ENCODE measurements at places on chromosomes 16 and 17.

DNA sequence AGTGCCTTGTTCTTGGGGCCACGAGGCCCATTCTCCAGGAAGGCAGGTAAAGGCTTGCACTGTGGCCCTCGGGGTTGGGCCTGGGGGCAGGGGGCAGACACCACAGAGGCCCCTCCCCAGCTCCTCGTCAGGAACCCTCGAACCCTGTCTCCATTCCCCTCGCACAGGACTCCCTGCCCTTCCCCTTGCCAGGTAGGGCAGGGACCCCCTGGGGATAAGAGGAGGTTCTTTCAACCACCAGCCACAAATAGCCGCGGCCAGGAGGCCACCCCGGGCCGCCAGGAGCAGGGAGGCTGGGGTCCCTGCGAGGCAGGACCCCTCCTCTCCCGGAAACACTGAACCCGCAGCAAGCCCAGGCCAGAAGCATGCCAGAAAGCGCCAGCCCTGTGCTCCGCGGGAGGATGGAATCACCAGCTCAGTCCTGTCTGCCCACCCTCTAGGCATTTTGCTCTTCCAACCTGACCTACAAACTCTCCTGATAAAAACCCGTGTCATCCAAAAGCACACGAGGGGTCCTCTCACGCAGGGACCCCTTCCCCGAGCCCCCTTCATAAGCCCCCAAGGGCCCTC is 45.6 kb downstream of the SLC47A1 start:
- DNase-seq, result peak; percentile 71

GRCh38 chr17:44878627-44879221 is 20.5 kb downstream of the EFTUD2 start:
- no peak for DNase-seq

DNA sequence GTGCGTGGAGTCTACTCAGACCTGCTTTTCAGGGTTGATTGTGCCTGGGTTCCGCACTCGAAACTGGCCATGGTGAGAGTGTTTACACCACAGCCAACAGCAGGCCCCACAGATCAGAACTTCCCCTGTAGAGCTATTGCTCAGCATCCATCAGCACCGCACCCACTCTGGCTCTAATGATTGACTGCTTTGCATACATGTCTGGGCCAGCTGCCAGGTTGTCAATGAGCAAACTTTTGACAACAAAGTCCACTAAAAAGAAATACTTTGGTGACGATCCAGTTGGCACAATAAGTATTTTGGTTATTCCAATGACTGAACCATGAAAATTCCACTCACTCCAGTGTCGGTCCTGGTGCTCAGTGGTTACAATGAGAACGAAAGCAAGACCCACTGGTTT is 190.7 kb downstream of the FOXL1 start:
- no peak for DNase-seq

DNA sequence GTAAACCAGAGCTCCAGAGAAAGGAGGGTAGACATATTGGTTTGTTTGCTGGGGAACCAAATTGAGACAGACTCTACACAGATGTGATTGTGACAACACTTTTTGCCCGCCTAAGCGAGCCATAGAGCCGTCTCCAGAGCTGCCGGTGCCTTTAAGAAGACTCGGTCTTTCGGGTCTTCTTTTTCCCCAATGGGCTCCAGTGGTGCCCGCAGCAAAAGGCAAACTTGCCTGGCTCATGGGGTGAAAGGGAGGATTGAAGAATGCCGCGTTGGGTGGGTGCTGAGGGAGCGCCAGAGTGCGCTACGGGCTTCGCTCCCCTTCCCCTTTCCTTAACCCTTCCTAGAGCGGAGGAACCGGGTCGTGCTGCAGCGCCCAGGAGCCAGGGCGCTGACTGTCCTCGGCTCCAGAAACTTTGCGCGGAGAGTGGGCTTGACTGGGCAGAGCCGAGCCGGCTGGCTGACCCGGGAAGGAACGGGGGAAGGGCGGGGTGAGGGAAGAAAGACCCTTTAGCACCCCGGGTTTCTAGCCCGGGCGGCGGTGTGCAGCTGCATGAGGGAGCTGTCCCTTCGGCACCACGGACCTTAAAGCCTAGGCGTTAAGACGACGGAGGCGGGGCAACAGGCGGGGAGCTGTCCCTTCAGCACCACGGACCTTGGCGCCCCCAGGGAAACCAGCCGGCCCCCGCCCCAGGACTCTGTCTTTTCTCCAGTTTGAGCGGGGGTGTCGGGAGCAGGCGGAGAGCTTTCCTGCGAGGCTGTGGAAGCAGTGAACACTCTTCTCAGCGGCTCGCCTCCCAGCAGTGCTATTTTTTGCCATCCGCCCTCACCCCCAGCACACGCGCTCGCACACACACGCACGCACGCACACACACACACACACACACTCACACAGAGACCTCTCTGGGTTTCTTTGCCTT is at the start of gene CACNG3:
CACNG3 (plus strand) TSS at position 880 of the 916 bp plus-strand sequence. CDS start 420 bp downstream, outside the sequence.
- peak; percentile 62 for DNase-seq

DNA sequence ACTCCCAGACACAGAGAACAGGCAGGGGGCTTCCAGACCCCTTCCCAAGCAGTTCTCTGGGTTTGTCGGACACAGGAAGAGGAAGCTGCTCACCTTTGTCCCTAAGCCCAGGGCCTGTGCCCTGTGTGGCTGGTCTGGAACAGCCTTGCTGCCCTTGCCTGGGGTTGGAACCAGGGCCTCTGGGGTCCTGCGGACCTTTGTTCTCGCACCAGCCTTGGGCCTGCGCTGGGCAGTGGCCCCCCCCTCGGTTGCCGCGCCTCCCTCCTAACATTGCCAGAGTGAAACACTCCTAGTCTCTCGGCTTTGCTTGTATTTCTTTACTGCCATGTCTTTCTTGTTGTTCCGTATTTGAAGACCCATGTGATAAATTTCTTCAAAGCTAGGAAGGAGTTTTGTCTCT is 8.5 kb upstream of the IL17C start:
- DNase-seq, result no peak

DNA sequence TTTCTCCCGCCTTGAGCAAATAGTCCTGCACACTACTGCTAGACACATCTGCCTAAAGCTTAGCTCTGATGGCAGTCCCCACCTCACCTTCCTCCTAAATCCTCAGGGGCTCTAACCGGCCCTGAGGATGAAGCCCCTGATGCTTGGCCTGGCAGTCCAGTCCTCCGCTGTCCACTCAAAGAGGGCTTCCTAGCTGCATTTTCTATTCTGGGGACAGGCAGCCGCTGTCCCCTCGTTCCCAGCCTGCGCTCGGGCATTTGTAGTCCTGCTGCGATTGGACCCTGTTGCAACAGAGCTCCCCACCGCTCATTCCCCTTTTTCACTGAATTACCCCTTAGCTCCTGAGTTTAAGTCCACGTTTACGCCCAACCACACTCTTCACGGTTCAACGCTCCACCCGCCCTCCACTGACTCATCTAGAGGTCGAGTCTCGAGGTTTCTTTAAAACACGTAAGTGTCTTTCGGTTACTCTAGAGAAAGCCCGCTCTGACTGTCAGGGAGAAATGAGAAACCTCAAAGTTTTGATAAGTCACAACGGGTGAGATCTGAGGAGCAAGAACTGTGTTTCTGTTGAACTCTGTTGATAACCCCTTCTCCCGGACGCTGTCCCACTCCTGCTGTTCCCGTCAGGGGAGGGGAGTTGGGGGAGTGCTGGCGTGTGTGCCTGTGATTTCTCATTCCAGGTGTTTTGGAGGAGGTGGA is 4.5 kb downstream of the CCR7 start:
- no peak for DNase-seq

GRCh38 chr17:80931421-80932265 is 60.0 kb upstream of the CHMP6 start:
- no peak for DNase-seq

- no peak for DNase-seq
Observed at GRCh38 chr16:22360963-22361659, 13.3 kb downstream of the CDR2 start.

DNA sequence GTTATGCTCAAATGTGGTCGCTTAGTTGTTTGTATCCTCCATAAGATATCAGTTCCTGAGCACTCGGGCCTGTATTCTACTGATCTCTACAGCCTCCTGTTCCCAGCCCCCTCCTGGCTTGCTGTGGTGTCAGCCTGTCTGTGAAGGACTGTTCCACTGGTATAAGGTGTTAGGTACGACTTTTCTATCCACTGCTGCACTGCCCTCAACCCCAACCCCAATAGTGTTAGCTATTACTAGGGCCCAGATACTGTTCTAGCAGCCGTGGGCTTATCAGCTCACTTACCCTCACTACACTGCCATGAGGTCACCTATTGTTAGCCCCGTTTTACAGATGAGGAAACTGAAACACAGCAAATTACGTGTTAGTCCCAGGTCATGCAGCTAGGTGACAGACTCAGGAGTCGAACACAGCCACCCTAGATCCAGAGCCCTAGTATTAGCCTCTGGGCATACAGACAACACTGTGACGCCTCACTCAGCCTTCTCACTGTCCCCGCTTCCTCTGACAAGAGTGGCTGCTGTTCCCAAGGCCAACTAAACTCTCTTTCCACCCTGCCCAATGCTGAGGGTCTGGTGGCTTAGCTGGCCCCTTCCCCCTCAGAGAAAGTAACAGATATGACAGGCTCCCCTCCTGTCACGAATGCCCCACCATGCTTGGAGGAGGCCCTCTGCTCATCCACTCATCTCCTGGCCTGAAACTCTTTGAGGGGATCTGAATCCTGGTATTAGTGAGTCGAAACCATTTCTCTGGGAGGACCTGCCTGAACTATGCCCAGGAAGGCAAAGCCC is 25.6 kb upstream of the ZNF652 start:
- no peak for DNase-seq

- DNase-seq, result no peak
Observed at GRCh38 chr16:86566966-86567700, 504 bp downstream of the FOXC2 start.

- DNase-seq, result no peak
Observed at GRCh38 chr16:30731411-30731810, 16.8 kb upstream of the PHKG2 start.

DNA sequence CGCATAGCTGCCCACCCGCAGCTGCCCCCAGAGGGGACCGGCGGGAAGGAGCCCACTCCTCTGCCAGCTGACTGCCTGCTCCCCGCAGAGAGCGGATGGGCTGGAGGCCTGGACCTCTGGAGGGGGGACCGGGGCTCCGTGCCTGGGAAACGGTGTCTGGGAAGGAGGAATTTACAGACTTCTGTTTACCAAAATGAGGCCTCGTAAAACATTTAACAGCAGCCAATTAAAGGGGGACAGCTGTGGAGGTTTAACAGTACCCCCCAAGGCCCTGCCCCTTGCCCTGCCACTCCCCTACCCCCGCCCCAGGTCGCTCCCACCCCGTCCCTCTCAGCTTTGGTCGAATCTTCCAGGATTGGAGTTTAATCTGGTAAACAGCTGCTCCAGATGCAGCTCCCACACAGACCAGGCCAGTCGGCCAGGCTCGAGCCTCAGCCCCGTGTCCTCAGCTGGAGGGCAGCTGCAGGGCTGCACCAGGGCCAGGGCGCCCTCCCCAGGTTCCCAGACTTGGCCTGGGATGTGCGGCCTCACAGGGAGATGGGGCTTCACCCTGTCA is 41.1 kb downstream of the BAHCC1 start:
- DNase-seq, result no peak

DNA sequence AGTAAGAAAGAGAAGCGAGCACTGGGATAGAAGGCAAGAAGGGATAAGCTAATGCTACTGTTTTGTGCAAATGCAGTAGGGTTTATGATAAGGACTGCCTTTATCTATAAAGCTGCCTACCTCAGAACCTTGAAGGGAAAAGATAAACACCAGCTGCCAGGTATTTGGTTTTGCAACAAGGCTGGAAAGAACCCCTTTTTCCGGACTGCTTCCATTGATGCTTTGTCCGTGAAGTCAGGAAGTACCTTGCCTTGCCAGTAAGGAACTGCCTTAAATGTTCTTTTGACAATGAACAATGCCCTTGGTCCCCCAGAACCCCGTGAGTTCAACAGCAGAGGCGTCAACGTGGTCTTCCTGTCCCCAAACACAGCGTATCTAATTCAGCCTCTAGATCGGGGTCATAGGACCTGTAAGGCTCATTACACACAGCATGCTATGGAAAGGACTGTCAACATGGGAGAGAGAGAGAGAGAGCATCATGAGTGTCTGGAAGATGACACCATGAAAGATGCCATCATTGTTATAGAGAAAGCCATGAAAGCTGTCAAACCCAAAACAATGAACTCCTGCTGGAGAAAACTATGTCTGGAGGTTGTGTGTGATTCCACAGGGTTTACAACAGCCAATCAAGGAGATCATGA is 113.4 kb downstream of the ANKRD11 start:
- no peak for DNase-seq

- no peak for DNase-seq
Observed at GRCh38 chr16:63145411-63145810, 1109.2 kb upstream of the CDH8 start.

DNA sequence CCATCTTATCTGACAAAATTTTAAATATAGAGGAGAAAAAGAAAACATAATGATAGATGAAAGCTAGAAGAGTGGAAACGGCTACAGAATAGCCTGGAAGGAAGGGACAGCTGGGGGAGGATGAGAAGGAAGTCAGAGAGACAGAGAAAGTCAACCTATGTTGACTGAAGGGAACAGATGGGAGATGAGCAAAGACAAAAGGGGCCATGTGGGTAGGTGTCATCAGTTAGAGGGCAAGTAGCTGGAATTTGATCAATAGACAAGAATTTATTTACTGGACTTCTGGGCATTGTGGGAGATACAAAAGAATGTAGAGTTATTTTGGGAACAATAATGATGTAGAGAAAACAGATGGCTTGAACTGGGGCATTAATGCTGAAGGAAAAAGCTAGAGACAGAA is 194.4 kb downstream of the ANKFN1 start:
- no peak for DNase-seq

DNA sequence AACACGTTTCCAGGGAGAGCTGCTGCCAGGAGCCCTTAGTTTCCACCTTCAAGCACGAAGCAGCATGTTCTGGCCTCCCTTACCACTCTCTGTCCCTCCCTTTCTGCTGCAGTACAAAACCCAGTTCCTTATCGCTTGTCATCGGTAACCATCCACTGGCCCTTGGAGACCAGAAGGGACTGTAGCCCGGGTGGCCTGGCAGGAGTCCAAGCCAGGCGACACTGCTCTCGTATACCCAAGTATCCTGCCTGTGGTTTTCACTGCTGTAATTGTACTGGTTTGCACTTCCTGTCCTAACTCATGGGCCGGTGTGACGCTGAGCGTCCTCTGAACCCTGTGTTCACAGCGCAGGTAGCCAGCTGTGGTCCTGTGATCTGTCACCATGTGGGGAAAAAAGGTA is 81.1 kb downstream of the MAF start:
- DNase-seq, result peak; percentile 17

- DNase-seq, result no peak
Observed at GRCh38 chr17:6137716-6138502, 67.7 kb downstream of the WSCD1 start.

GRCh38 chr16:80981103-80981502 is 25.6 kb downstream of the CMC2 start:
- no peak for DNase-seq

GRCh38 chr16:82833378-82833993 is 206.7 kb downstream of the CDH13 start:
- DNase-seq, result no peak

DNA sequence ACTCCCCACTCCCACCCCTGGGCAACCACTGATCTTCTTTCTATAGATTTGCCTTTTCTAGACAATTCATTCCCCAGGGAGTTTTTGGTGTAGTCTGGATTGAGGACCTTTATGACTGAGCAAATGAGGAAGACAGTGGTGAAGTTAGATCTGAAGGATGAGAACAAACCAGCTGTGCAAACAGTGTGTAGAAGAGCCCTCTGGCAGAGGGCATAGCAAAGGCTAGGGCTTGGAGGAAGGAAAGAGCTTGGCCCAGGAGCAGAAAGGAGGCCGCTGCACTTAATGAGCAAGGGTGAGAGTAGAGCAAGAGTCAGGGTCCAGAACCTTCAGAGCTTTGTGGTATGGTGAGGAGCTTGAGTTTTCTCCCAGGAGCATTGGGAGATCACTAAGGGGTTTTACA is 352.7 kb downstream of the CA10 start:
- DNase-seq, result no peak

GRCh38 chr17:6290488-6291196 is 144.3 kb downstream of the AIPL1 start:
- no peak for DNase-seq

GRCh38 chr17:75319904-75320691 is 30.9 kb upstream of the SLC25A19 start:
- no peak for DNase-seq
